Stimulated activated CD4-positive, alpha-beta T cell treated with anti-CD3 and anti-CD28 coated beads, TNF-alpha, amount 100 ng/mL, for 1 hour (primary cell): ENCODE measurements at places on chromosomes 16 and 17.
A peak's percentile ranks its signal among the peaks of the same experiment; 100 is the strongest.

- no peak for DNase-seq
Measured at GRCh38 chr16:17557480-17557879, 86.7 kb upstream of the XYLT1 start.

DNA sequence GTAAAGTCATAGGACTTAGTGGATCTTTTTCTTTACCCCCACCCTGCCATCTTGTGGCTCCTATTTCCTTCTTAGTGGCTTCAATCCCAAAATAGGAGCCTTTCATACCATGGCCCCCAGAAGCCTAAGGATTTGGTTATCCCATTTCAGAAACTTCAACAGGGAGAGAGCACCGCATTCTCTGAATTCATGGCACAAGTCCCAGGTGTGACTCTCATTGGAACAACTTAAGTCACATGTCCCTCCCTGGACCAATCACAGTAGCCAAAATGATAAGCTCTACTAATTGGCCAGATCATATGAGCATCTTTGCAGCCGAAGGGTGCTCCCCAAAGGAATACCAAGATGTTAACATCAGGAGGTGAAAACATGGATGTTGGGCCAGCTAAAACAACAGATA is 43.2 kb downstream of the AXIN2 start:
- DNase-seq: no peak

GRCh38 chr17:80529104-80529903 is 15.3 kb upstream of the RPTOR start:
- DNase-seq: no peak

GRCh38 chr17:77602062-77602746 is 356.3 kb upstream of the TNRC6C start:
- DNase-seq: no peak

- DNase-seq: no peak
Measured at GRCh38 chr17:64036198-64036922, 15.9 kb upstream of the ICAM2 start.

DNA sequence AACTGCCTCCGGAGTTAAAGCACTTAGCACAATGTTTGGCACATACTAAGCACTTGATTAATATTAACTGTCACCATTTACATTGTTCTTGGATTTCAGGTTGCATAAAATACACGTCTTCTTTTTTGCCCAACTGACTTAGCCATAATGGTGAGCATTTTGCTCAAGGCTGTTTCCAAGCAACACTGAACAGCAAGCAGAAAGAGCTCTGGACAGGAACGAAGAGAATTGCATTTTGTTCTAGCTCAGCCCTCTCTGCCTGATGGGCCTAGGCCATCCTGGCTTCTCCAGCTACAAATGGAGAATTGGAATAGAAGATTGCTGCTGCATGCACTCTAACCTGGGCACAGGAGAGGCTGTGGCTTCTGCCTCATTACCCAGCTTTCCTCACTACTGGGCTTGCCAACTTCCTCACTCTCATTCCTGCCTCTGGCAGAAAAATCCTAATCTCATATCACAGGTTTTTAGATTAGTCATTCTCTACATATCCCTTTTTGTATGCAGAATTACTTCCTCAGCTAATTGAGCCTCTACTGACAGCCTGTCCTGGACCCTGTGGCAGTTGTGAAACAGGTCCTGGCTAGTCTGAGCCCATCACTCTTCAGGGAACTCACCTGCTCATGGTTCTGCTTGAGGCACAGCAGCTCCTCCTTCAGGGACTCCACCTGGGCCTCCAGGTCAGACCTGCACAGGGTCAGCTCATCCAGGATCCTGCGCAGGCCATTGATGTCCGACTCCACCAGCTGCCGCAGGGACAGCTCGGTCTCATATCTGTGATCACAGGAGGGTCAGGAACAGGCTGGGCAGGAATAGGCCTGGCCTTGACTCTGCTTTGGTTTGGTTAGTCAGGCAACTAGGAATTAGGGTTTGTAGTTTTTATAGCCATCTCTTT is 2.5 kb downstream of the KRT33A start:
- DNase-seq: no peak

DNA sequence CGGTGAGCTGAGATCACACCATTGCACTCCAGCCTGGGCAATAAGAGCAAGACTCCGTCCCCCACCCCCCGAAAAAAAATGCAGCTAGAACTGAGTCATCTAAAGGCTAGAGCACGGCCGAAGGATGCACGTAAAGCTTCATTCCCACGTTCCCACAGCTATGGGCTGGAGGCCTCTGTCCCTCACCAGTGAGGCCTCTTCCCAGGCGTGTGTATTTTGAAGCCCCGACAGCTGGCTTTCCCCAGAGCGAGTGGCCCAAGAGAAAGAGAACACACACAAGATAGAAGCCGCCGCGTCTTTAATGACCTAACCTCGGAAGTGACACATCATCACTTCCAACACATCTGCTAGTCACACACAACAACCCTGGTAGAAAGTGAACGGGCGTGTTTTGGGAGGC is 6.6 kb upstream of the KCTD5 start:
- no peak for DNase-seq

GRCh38 chr16:78745108-78746019 is 645.9 kb downstream of the WWOX start:
- no peak for DNase-seq

- no peak for DNase-seq
Measured at GRCh38 chr17:82281502-82282238, 8.2 kb upstream of the CSNK1D start.

GRCh38 chr17:17387017-17387497 is 83.9 kb downstream of the NT5M start:
- no peak for DNase-seq

DNA sequence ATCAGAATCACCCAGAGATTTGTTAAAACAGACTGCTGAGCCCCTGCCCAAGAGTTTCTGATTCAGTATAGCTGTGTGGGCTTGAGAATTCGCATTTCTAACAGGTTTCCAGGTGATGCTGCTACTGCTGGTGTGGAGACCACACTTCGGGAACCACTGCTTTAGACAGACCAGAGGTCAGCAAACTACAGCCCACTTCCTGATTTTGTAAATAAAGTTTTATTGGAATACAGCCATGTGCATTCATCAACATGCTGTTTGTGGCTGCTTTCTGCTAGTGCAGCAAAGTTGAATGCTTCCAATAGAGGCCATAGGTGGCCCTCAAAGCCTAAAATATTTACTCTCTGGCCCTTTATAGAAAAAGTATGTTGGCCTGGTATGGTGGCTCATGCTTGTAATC is 32.6 kb upstream of the CLEC19A start:
- no peak for DNase-seq

- DNase-seq: no peak
Measured at GRCh38 chr16:1990351-1991134, 773 bp downstream of the SYNGR3 start.

GRCh38 chr17:2398655-2399571 is 1.9 kb downstream of the MNT start:
- DNase-seq: peak; percentile 24

- DNase-seq: no peak
Measured at GRCh38 chr16:75376475-75377161, 56.7 kb downstream of the CFDP1 start.

DNA sequence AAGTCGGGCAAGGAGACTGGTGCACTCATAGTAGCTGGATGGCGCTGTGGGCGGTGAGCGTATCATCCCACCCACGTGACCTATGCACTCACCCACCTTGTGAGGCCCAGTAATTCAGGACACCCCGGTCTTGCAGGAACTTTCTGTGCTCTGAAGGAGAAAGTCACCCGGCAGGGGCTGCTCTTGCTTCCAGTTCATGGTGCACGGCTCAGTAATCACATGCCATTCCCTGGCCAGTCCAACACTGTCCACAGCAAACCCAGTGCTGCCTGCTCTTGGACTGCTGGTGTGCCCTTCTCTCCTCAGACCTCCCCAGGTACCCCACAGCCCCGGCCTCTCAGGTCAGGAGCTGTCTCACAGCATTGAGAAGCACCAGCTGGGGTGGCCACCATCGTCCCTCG is 16.4 kb upstream of the RHBDF2 start:
- DNase-seq: no peak

GRCh38 chr16:86634292-86634691 is 55.9 kb downstream of the FOXL1 start:
- no peak for DNase-seq

- peak; percentile 74 for DNase-seq
Measured at GRCh38 chr17:4899341-4900230, at the start of gene C17orf107. Gene C17orf107, plus strand, starts transcription at chr17:4899536. Its CDS starts 227 bp downstream, at chr17:4899763.

DNA sequence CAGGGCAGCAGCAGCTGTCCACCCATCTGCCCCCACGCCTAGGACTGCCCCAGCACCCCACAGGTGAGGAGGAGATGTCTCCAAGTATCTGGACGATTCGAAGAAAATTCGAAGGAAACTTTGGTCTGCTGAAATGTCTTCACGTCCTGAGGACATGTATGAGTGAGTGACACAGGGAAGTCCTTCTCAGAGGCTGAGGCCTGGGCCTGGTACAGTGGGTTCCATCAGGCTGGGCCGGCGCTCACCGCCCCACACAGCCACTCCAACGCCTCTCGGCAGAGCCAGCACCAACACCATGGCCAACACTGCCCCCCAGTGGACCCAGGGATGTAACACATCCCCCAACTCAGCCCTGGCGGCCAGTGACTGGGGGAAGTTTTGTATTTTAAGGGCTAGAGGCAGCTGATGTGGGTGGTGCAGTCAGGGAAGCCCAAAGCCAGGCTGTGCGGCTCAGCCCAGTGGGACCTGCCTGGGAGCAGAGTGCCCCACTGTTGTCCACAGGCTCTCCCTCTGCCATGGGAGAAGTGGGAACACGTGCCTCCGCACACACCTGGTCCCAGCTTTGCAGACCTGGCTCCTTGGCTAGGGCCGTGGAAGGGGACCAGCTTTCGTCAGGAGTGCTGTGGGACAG is 55.8 kb upstream of the FASN start:
- peak; percentile 76 for DNase-seq

DNA sequence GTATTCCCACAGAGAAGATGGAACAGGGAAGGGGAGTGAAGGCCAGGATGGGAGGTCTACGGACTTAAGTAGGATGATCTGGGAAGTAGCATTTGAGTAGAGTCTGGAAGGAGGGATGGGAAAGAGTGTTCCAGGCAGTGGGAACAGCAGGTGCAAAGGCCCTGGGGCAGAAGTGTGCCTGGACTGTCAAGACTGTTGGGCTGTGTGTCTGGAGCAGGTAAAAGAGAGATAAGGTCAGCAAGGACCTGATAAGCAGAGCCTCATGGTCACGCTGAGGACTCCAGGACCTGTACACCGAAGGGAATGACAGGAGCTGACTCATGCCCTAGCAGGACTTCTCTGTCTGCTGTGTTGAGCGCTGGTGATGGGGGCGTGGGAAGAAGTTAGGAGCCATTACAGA is 723 bp upstream of the CARD14 start:
- no peak for DNase-seq

DNA sequence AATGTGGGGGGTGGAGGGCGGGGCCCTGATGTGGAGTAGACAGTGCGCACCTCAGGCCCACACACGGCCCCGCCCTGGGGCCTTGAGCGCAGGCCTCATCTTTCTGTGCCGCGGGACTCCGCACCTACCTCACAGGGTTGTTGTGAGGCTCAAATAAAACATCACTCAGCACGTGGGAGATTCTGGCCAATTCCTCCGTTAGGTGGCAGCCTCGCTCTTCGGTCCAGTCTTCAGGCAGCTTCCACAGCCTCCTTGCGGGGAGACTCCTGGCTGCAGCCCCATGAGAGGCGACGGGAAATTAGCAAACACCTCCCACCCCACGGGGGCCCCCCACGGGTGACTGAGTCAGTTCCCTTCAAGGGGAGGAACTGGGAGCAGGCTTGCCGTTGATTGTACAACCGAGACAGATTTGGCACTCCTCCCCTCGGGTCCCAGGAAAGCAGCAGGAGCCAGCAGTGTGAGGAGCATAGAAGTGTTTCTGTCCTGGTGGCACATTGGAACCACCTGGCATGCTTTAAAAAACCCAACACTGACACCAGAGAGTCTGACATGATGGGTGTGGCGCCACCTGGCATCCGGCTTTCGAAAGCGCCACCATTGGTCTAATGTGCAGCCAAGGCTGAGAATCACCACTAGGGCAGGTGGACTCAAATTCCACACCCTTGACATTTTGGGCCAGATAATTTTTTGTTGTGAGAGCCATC is 7.6 kb downstream of the MRM1 start:
- no peak for DNase-seq

DNA sequence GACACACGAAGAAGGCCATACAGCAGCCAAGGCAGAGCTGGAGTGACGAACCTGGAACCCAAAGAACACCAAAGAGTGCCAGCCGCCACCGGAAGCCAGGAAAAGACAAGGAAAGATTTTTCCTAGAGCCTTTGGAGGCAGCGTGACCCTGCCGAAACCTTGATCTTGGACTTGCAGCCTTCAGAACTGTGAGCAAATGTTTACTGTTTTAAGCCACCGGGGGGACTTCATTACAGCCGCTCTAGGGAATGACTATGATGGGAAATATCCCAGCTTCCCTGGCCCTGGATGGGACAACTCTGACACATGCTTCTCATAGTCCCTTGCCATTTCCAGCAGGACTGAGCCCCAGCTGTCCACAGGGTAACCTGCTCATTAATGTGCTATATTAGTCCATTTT is 270.6 kb downstream of the HAPSTR1 start:
- no peak for DNase-seq
